ENCODE measurements at places on chromosomes 16 and 17.

- peak; percentile 78 for DNase-seq
These were observed 6.9 kb downstream of the DOK4 start for GRCh38 chr16:57479205-57479975.

DNA sequence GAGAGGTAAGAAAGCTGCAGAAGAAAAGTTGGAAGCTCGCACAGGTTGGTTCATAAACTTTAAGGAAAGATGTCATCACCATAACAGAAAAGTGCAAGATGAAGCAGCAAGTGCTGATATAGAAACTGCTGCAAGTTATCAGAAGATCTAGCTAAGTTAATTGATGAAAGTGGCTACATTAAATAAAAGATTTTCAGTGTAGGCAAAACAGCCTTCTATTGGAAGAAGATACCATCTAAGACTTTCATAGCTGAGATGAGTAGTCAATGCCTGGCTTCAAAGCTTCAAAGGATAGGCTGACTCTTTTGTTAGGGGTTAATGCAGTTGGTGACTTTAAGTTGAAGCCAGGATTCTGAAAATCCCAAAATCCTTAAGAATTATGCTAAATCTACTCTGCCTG, 24.0 kb downstream of the CYLD start:
- DNase-seq = no peak

- DNase-seq = no peak
These were observed 49.4 kb downstream of the WSB1 start for GRCh38 chr17:27343294-27343693.

DNA sequence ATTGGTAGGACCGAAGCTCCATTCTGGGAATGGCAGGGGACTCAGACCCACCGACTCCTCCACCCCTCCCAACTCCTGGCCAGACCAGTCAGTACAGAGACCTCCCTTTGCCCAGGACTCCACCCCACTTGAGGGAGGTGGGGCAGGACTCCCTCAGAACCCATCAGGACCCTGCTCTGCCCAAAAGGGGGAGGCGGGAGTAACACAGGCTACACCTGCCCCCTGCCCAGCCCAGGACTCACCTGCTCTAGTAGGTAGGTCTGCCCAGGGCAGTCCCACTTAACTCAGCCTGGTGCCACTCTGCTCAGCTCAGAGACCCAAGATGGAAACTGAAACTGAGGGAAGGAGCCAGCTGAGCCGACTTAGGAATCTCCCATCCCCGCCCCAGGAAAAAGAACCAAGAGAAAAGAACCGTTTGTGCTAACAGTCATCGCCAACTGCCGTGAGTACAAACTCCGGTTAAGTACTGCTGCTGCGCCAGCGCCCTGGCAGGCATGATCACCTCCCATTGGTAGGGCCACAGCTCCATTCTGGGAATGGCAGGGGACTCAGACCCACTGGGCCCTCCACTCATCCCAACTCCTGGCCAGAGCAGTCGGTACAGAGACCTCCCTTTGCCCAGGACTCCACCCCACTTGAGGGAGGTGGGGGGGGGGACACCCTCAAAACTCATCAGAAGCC, 503 bp downstream of the DHX58 start:
- peak; percentile 41 for DNase-seq

DNA sequence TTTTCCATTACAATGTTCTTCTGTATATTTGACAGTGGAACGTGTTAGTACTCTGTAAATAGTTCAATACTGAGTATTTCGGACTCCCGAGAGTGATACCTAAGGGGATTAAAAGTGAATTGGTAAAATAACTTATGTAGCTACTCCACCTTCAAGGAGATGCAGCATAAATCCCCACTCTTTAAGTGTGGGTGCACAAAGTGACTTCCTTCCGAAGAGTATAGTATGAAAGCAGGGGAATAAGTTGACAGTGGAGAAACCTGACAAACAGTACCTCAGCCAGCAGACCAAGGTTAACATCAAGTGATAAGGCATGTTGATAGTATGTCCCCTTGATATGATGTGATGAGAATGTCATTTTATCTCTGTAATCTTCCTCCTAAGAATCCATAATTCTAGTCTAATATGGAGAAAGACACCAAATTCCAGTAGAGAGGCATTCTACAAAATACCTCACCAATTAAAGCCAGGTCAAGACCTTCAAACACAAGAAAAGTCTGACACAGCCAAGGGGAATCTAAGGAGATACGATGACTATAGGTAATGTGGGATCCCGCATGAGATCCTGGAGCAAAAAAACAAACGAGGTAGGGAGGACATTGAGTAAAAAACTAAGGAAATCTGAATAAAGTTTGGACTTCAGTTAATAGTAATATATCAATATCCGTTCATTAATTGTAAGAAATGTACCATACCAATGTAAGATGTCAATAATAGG, 1.8 kb upstream of the ZPBP2 start:
- no peak for DNase-seq

GRCh38 chr16:70553645-70554044, 30.0 kb downstream of the SF3B3 start:
- DNase-seq = peak; percentile 84

- DNase-seq = peak; percentile 82
These were observed 32.9 kb downstream of the CPSF4L start for GRCh38 chr17:73228748-73229236.

GRCh38 chr17:39057701-39058206, 90.6 kb upstream of the FBXO47 start:
- DNase-seq = no peak

DNA sequence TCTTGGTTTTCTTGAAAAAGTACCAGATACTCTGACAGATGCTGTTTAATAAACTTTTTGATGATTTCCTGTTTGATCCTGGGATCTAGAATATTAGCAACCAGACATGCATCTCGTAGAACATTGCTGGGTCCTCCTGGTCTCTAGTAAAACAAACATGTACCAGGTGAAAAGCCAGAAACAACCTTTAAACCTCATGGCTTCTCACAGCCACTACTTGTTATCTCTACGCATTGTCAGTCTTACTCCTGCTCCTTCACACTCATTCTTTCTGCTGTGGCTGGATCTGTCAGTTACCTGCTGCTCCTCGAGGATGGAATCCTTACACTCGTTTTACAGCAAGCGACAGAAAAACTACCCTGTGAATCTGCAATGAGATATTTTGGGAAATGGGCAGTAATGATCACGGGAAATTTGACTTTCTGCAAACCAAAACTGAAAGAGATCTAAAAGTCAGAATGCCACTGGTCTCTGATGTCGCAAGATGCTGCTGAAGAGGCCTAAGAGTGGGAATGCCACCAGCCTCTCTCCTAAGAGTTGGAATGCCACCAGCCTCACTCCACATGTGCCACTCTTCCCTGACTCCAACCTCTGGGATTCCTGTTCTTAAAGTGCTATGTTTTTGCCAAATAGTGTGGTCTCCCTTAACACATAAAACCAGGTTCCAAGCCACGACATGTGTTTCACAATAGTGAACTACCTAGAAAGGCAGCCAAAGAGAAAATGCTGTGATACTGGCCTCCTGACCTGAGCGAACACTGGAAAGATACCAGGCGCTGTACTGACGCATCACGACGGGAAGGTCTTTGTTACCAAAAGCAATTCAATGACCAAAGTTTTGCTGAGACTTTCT, 86.3 kb downstream of the VPS53 start:
- DNase-seq = no peak

DNA sequence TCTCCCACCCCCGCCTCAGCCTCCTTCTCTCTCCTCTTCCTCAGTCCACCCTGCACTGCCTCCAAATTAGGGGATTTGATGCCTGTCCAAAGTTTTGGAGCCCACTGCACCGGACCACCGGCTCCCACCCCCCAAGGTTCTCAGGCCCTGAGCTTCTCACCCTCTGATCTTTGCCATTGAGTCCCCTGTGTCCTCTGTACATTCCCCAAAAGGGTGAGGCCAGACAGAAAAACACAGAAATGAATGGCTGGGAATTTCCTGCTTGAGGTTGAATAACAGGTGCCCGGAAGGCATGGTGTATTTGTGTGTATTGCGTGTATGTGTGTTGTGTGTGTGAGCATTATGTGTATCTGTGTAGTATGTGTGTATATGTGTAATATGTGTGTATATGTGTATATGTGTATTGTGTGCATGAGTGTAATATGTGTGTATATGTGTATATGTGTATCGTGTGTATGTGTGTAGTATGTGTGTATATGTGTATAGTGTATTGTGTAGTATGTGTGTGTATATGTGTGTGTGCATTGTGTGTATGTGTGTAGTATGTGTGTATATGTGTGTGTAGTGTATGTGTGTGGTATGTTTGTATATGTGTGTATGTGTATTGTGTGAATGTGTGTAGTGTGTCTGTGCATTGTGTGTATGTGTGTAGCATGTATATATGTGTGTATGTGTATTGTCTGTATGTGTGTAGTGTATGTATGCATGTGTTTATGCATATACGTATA, 16.0 kb upstream of the CCL17 start:
- no peak for DNase-seq

DNA sequence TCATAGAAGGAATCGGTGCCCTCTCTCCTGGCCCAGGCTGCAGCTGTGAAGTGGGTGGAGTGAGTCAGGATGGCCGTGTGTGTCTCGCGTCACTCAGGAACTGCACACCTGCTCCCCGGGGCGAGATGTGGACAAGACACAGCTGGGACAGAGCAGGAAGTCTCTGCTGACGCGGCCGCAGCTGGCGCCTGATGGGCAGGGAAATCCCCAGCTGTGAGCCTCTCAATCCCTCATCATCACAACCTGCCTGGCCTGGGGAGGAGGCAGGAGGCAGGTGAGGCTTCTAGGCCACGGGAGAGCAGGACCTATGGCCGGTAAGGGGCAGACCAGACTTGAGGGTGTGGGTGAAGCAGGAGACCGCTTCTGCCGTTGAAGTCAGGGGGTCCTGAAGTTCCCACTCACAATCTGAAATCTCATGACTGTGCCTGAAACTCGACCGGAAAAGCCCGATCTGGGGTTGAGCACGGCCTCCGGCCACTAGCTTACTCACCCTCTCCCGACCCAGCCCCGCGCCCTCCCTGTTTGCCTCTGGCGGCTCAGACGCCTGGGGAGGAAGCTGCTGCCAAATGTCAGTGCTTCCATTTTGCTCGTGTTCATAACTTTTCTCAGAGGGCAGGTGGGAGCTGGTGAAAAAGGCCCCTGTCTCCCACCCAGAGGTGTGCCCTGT, 1.1 kb upstream of the TRPV3 start:
- DNase-seq = no peak

DNA sequence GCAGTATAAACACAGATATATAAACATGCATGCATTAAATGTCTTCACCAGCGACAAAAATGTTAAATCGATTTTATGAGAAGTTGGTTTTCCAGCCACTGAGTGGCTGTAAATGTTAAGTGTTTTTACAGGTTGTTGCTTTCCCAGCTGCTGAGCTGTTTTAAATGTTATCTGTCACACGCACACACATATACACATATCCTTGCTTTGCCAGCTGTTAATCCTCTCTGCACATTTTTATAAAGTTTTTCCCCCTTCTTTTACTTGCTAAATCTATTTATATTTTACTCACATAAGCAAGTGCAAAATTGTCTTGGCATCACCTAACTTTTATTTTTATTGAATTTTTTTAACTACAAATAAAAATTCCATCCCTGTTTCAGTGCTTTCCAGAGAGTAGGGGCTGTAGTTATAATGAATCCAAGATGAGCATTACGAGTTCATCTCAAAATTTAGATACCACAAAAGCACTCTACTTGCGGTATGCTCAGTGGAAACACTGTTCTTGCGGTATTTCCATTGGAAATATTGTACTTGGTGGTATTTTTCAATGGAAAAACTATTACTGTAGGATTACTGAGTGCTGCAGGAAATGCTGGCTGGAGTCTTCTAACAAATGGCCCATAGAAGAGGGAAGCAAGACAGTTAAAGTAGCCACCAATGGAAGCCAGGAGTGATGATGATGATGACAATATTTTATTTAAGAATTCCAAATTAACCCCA, 124.9 kb upstream of the KCNJ16 start:
- no peak for DNase-seq

- DNase-seq = no peak
These were observed 286.1 kb upstream of the PMFBP1 start for GRCh38 chr16:72458035-72458434.

- peak; percentile 19 for DNase-seq
These were observed 12.8 kb upstream of the NGFR start for GRCh38 chr17:49482144-49482817.

GRCh38 chr16:55408661-55409060, 70.3 kb upstream of the MMP2 start:
- DNase-seq = no peak

- peak; percentile 46 for DNase-seq
These were observed 21.9 kb upstream of the CDH5 start for GRCh38 chr16:66344533-66345145.

DNA sequence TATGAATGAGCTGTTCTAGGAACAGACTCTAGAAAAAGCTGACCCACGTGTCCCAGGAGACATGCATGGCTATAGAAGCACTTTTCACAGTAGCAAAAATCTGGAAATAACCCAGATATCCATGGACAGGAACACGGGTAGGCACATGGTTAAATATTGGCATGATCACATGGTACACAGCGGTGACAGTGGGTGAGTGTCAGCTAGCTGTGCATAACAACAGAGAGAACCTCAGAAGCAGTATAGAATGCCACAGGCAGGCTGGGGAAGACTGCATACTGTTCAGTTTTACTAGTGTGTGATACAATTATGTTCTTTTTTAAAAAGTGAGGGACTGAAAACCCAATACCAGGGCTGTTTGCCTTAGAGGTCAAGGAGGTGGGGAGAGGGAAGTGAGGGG, 31.4 kb downstream of the EPN2 start:
- DNase-seq = no peak

DNA sequence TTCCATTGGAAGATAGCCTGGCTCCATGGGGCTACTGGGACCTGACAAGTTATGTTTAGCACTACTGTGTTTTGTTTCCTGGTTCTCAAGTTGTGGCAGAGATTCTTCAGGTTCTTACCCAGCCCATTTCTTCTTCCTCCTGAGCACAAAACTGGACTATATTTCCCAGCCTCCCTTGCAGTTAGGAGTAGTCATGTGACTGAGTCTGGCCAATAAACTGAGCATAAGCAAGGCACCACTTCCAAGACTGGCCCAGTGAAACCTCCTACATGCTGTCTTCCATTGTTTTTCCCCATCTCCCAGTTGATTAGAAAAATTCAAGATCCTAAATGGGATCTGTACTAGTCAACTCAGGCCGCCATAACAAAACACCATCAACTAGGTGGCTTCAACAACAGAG, 28.2 kb upstream of the RBBP6 start:
- no peak for DNase-seq

Measured in fibroblast of skin of back (primary cell).